ENCODE measurements at places on chromosomes 7 and 10. TPM values are rescaled to one million over a fixed set of nuclear protein-coding genes. Genes with fewer than 3 reads are reported as not detected.

GRCh38 chr7:42227936-42228591 is 8.9 kb downstream of the GLI3 start:
- H3K36me3 ChIP-seq: no peaks in the 10 kb centered on the region
- peak; percentile 44 for DNase-seq
- H3K4me1 ChIP-seq: peaks cover 3% of the 10 kb centered on the region
- H3K4me3 ChIP-seq: peak overlapping the region; percentile 50
- H3K27ac ChIP-seq: no peak overlapping the region

- H3K36me3 ChIP-seq: peaks cover 28% of the 10 kb centered on the region
- H3K27me3 ChIP-seq: no peaks in the 10 kb centered on the region
- peaks cover 31% of the 10 kb centered on the region for H3K4me1 ChIP-seq
- peak overlapping the region; percentile 79 for H3K27ac ChIP-seq
- peak overlapping the region; percentile 89 for H3K4me3 ChIP-seq
- peak; percentile 39 for DNase-seq
Measured at GRCh38 chr7:2231992-2232765, 566 bp downstream of the MAD1L1 start.

CYP2E1 gene
- total RNA-seq: 0.43 TPM

- no peak overlapping the region for H3K4me3 ChIP-seq
- H3K27me3 ChIP-seq: peaks cover 3% of the 10 kb centered on the region
- no peak overlapping the region for H3K27ac ChIP-seq
- DNase-seq: no peak
Measured at GRCh38 chr7:141906285-141906684, 9.9 kb upstream of the OR9A4 start.

SEMA3E gene
- total RNA-seq: not detected

LYZL2 gene
- not detected for total RNA-seq

GRCh38 chr7:20236790-20237189 is 19.6 kb upstream of the MACC1 start:
- DNase-seq: no peak
- H3K27me3 ChIP-seq: peaks cover 8% of the 10 kb centered on the region
- H3K4me3 ChIP-seq: no peak overlapping the region
- peaks cover 16% of the 10 kb centered on the region for H3K4me1 ChIP-seq

PROSER2 gene
- total RNA-seq: 1.1 TPM

DNA sequence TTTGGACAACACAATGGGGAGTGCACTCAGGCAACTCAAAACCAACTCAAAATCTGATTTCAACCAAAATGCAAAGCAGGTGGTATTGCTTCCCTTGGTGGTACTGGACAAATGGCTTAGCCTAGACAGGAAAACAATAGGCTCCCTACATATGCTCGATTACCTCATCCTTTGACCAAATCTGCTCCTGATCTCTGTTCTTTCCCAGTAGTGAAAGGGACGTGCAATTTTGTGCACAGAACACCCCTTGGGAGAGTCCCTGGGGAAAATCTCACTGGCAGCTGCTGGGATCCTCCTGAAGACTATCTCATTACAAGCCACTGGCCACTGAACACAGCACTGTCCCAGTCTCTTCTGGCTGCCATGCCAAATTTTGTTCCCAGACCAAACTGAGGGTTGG is 149.2 kb upstream of the VSTM2A start:
- no peak overlapping the region for H3K27ac ChIP-seq
- H3K4me1 ChIP-seq: no peaks in the 10 kb centered on the region
- no peaks in the 10 kb centered on the region for H3K36me3 ChIP-seq
- no peak for DNase-seq
- H3K4me3 ChIP-seq: no peak overlapping the region
- no peaks in the 10 kb centered on the region for H3K27me3 ChIP-seq

DNA sequence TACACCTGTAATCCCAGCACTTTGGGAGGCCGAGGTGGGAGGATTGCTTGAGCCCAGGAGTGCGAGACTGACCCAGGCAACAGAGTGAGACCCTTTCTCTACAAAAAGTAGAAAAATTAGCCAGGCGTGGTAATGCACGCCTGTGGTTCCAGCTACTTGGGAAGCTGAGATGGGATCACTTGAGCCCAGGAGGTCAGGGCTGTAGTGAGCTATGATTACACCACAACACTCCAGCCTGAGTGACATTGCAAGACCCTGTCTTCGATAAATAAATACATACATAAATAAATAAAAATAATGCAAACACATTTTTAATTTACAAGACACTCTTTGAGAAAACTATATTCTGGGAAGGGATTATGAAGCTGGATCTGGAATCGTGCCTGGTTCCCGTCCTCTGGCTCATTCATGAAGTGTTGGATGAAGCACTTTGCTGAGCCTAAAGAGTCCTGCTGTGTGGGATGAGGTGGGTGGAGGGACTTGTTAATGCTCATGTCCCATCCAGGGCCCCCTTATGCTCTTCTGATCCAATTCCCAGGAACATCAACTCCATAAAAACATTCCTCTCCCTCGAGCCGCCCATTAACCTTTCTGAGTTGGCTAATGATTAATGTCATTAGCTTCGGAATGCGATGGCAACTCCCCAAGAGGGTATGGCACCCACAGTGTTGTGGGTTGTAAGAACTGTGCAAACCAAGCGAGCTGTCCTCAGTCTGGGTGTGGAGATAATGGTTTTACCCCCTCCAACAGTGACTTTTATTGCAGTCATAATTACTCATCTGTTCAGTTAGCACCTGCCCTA is 236.3 kb downstream of the BAMBI start:
- no peak for DNase-seq
- H3K4me3 ChIP-seq: no peak overlapping the region
- H3K4me1 ChIP-seq: no peaks in the 10 kb centered on the region
- H3K27me3 ChIP-seq: peaks cover 2% of the 10 kb centered on the region
- H3K27ac ChIP-seq: no peak overlapping the region

SEMA3D gene
- total RNA-seq: not detected

- no peak overlapping the region for H3K27ac ChIP-seq
- H3K4me1 ChIP-seq: peaks cover 23% of the 10 kb centered on the region
- peaks cover 22% of the 10 kb centered on the region for H3K27me3 ChIP-seq
- no peak overlapping the region for H3K4me3 ChIP-seq
- H3K36me3 ChIP-seq: no peaks in the 10 kb centered on the region
Measured at GRCh38 chr7:134632052-134632451, 14.6 kb upstream of the BPGM start.

GLI3 gene
- not detected for total RNA-seq

- H3K27me3 ChIP-seq: peaks cover 88% of the 10 kb centered on the region
- H3K4me1 ChIP-seq: peaks cover 28% of the 10 kb centered on the region
- no peak for DNase-seq
- H3K36me3 ChIP-seq: no peaks in the 10 kb centered on the region
- no peak overlapping the region for H3K27ac ChIP-seq
Measured at GRCh38 chr10:99529591-99530107, 3.1 kb upstream of the NKX2-3 start.

DNA sequence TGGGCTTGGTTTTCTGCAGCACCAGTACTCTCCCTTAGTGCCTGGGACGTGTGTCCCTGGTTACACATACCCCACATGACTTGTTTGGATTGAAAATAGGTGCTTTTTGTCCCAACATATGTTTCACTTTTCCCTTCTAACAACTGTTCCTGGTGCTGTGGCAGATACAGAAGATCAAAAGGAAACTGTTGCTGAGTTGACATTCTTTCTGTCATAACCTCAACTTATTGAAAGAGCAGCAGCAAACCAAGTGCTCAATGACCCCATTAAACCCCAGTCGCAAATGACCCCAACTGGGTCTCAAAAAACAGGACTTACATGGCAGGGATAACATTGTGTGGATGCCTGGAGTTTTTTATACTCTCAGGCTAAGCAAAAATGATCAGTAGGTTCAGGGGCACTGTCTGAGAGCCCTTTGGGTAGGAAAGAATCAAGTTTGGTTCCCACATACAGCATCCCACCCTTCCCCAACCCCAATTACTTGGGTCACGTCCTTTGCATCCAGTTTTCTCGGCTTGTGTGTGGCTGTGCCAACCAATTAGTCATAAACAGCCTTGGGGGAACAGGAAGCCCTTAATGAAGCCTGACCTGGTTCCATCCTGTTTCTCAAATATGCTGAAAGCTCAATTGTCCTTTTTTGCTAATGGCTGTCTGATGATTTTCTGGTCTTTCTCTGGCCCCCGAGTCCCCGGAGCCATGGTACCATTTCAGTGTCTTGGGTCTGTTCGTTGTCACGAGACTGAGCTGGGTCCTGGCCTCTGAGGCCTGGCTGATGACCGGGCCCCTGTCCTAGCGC is 4.9 kb downstream of the HKDC1 start:
- H3K27me3 ChIP-seq: no peaks in the 10 kb centered on the region
- peaks cover 57% of the 10 kb centered on the region for H3K4me1 ChIP-seq
- H3K36me3 ChIP-seq: no peaks in the 10 kb centered on the region
- H3K27ac ChIP-seq: peak overlapping the region; percentile 2

DNA sequence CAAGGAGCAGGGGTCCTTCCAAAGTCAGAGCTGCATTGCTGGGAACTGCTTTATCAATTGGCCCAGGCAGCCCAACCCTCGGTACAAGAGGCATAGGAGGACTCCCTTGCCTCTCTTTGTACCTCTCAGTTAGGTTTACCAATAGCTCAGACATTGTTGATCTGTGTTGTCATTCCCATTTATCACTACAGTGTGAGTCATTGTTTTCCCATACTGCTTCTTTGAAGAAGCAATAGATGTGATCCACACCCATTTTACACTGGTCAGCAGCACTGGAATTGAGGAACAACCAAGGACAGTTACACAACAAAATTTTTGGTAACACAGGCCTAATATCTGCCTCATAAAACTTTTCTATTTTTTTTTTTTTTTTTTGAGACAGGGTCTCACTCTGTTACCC is 307.2 kb downstream of the SNX13 start:
- no peaks in the 10 kb centered on the region for H3K36me3 ChIP-seq
- no peak overlapping the region for H3K27ac ChIP-seq
- H3K4me1 ChIP-seq: no peaks in the 10 kb centered on the region
- H3K4me3 ChIP-seq: no peak overlapping the region

GRCh38 chr10:19499291-19499770 is 316.9 kb upstream of the PLXDC2 start:
- H3K27me3 ChIP-seq: no peaks in the 10 kb centered on the region
- H3K4me3 ChIP-seq: no peak overlapping the region
- H3K27ac ChIP-seq: no peak overlapping the region
- H3K4me1 ChIP-seq: no peaks in the 10 kb centered on the region

DNA sequence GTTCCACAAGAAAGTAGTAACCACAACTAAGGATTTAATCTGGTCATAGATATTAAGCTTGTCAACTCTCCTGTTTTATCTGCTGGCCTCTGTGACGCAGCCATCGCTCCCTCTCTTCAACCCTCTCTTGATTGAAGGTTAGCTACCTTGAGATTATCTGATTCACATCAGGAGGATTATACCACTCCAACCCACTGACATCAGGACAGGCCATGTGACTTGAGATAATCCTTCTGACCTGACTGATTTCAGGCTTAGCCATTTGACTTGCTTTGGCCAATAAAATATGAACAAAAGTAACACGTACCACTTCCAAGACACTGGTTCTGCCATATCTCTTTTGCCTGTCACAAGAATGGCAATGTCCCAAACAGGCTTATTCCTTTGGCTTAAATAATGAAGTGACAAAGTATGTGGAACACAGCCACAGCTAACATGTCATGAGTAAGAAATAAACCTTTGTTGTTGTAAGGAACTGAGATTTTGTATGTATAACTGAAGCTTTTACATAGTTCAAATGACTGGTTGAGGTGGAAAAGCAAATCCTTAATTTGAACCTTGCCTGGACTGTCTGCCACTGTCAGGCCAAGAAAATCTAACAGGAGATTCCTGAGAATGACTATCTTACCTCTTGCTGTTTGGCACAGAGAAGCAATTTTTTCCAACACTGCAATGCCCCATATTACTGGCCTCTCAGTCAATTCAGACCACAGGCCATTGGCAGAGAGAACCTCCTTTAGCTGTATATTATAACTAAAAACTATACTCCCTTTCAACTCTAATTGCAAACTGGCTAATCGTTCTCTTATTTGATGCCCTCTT is 13.9 kb downstream of the ZNF438 start:
- no peak overlapping the region for H3K4me3 ChIP-seq
- H3K27me3 ChIP-seq: no peaks in the 10 kb centered on the region
- peaks cover 2% of the 10 kb centered on the region for H3K4me1 ChIP-seq
- H3K36me3 ChIP-seq: peaks cover 9% of the 10 kb centered on the region
- H3K27ac ChIP-seq: no peak overlapping the region
- DNase-seq: no peak

RBM20 gene
- total RNA-seq: 0.72 TPM

- H3K36me3 ChIP-seq: no peaks in the 10 kb centered on the region
- peaks cover 24% of the 10 kb centered on the region for H3K4me1 ChIP-seq
- no peaks in the 10 kb centered on the region for H3K27me3 ChIP-seq
- no peak overlapping the region for H3K27ac ChIP-seq
Measured at GRCh38 chr10:88107296-88108097, 244.1 kb downstream of the PTEN start.

SHH gene
- not detected for total RNA-seq

PDZD7 gene
- 0.25 TPM for total RNA-seq

SLC37A3 gene
- total RNA-seq: 30.7 TPM

GRCh38 chr10:125548878-125549277 is 134.1 kb downstream of the TEX36 start:
- no peaks in the 10 kb centered on the region for H3K36me3 ChIP-seq
- H3K4me1 ChIP-seq: no peaks in the 10 kb centered on the region
- DNase-seq: no peak
- H3K4me3 ChIP-seq: no peak overlapping the region
- no peak overlapping the region for H3K27ac ChIP-seq
- H3K27me3 ChIP-seq: no peaks in the 10 kb centered on the region

LRRC17 gene
- total RNA-seq: not detected

DNA sequence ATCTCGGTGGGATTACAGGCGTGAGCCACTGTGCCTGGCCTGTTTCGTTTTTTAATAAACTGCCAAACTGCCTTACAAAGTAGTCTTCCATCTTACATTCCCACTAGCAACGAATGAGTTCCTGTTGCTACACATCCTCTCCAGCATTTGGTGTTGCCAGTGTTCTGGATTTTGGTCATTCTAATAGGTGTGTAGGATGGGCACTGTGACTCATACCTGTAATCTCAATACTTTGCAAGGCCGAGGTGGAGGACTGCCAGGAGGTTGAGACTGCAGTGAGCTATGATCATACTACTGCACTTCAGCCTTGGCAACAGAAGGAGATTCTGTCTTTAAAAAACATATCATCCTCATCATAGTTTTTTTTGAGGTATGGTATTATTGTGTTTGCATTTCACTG is 21.4 kb upstream of the RSBN1L start:
- H3K27ac ChIP-seq: no peak overlapping the region
- no peaks in the 10 kb centered on the region for H3K27me3 ChIP-seq
- H3K4me3 ChIP-seq: no peak overlapping the region
- H3K4me1 ChIP-seq: peaks cover 1% of the 10 kb centered on the region
- peaks cover 2% of the 10 kb centered on the region for H3K36me3 ChIP-seq

CPXM2 gene
- total RNA-seq: not detected

- no peaks in the 10 kb centered on the region for H3K27me3 ChIP-seq
- no peak overlapping the region for H3K4me3 ChIP-seq
- DNase-seq: no peak
Measured at GRCh38 chr10:62170732-62171131, 97.9 kb downstream of the RTKN2 start.
